ENCODE measurements at places on chromosomes 7 and 10.

DNA sequence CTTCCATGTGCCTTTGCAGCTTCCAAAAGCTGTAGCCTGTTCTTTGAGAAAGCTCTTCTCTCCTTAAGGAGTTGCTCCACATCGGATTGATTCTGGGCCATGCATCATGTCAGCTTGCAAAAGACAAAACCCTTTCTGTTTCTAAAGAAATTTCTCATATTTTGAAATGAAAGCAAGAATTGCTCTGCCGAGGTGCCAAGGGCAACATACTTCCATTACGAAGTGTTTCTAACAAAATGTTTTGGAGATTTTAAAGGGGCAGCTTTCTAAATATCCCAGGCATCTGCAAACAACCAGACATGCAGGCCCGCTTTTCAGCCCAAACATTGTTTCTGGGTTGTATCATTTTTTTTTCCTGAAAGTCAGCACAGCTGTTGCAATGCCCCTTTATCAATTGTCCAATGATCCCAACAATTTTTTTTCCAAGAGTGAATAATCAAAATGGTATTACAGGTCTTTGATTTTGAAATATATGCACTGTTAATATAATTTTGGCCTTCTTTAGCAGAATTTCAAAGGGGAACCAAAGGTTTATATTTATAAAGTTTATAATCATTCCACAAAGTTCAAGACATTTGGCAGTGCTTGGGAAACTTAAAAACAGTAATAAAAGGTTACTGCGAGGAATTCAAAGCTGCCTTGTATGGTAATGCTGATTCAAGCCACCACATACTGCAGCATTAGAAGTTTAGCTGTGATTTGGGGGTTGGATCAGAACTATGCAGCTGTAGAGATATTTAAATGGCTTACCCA, 61.0 kb downstream of the TES start:
- no peak for DNase-seq

GRCh38 chr10:114584419-114584818, 73.7 kb downstream of the ABLIM1 start:
- DNase-seq = no peak

GRCh38 chr10:130079614-130080460, 30.8 kb downstream of the C10orf143 start:
- no peak for DNase-seq

DNA sequence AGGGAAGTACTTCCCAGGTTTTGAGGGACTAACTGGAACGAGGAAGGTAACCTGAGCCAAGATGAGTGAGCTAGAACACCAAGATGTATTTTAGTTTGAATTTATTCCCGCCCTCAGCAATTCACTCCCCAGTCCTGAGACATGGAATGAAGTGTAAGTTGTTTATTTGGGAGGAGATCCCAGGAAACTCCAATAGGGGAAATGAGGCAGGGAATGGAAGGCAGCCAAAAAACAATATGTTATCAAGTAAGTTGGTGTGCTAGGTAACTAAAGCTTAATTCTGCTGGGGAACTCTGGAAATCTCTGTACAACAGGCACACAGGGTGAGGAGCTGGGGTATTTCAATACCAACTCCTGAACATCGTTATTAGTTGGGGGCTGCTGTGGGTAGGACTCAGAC, 189.7 kb upstream of the HDAC9 start:
- no peak for DNase-seq

GRCh38 chr10:26215396-26215934, 1.1 kb upstream of the GAD2 start:
- DNase-seq = no peak

GRCh38 chr10:78972160-78972946, 96.4 kb upstream of the ZMIZ1 start:
- peak; percentile 31 for DNase-seq

DNA sequence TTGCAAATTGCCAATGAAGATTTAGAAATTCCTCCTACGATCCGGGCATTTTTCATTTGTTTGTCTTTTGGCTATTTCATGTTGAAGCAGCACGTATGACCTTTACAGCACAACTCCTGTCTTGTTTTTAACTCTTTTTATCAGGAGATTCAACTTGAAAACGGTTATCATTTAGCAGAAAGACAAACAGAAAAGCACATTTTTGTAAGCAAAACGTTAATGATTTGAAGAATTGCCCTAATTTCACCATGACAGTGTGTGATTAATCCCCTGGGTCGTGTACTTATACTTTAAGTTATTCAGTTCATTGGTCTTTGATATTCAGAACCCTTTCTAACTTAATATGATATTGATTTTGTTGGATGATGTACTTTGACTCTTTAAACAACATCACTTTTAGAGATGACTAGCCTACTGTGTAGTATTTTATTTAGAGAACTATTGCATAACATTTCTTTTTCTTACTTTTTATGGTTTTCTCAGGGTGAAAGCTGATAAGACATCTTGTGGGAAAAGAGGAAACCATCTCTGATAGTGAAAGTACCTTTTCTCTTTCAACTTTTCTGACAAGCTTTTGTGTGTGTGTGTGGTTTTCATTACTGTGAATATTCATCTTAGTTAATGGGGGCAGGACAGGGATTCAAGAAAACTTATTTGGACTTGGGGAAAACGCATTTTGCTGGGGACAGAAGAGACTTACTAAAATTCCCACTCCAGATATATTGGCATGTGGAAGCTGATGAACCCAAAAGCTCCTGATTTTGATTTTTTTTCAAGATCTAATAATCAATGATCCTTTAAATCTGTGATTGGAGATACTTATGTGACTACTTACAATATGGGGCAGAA, 8.1 kb downstream of the HHEX start:
- DNase-seq = no peak

- no peak for DNase-seq
These were observed 43.8 kb downstream of the EXOC6 start for GRCh38 chr10:92891885-92892690.

DNA sequence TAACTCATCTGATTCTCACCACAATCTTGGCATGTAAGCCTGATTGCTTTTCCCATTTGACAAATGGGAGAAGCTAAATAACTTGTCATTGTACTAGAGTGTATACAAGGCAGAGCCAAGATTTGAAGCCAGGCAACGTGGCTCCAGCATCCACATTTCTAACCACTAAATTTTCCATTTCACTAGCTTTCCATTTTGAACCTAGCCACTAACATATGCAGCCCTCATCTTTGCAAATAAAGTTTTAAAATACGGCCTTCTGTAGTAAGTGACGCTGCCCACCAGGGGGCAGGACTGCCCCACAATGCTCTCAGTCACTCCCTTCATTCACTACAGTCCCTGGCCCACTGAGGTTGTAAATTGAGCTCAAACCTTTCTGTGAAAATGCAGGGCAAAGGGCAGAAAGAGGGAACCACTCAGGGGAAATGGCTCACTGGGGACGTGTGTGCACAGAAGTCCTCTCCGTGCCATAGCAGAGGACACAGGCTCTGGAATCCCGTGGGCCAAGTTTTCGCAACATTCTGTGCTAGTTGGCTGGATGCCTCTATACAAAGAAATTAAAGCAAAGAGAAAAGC, 315.7 kb downstream of the TNS3 start:
- DNase-seq = no peak

- DNase-seq = no peak
These were observed 50.6 kb downstream of the IRF5 start for GRCh38 chr7:128988372-128988771.

DNA sequence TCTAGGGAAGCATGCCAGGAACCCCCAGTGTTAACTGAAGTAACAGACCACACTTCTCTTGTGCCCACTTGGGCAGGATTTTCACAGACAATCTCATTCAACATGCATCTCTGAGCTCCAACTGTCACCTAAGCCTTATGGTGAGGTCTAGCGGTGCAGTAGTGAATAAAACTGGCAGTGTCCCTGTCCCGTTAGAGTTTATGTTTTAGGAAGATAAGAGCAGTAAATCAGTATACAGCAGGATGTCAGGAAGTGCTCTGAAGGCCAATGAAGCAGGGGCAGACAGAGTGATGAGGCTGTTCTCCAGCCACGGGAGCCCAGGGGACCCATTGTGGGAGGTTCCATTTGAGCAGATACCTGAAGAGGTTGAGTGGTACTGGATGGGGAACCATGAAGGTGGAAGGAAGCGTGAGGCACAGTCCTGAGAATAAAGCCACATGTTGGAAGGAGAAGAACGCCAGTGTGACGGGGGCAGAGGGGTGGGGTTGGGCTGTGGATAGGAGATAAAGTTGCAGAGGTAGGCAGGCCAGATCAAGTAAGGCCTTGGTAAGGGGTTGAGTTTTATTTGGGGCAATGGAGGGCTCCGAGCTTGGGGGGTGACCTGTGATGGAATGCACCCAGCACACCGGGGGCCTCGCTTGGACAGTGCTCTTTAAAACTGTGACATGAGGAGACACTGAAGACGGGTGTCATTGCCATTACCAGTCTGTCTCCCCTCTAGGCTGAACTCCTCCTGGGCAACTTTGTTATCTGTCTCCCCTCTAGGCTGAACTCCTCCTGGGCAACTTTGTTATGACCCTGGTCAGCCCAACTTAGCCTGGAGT, 6.6 kb downstream of the GDF10 start:
- DNase-seq = no peak

DNA sequence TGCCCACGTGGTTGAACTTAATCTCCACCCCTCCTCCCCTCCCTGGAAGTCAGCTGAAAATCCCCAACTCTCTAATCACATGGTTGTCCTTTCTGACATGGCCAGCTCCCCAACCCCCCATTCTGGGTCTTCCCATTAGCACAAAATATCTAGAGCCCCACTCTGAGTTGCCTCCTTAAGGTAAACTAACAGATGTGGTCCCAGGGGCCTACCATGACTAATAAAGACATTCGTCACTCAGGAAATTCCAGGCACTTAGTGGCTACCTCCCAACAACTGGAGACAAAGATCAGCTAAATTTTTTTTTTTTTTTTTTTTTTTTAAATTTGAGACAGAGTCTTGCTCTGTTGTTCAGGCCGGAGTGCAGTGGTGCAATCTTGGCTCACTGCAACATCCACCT, 21.1 kb downstream of the CCDC126 start:
- no peak for DNase-seq

DNA sequence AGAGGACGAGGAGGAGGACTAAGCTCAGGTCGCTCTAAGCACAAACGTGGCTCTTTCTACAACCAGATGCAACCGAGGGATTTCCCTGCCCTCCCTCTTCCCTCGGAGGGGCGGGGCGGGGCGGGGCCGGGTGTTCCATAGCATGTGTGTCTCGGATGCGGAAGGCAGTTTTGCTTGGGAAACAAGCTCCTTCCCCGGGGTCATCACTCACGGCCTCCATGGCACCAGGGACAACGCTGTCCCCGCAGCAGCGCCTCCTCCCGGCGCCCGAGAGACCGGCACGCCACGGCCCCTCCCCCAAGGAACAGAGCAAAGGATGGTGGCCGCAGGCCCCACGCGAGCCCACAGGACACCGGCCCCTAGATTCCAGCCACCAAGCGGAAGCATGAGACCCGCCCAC, 110.5 kb downstream of the PAXIP1 start:
- no peak for DNase-seq

DNA sequence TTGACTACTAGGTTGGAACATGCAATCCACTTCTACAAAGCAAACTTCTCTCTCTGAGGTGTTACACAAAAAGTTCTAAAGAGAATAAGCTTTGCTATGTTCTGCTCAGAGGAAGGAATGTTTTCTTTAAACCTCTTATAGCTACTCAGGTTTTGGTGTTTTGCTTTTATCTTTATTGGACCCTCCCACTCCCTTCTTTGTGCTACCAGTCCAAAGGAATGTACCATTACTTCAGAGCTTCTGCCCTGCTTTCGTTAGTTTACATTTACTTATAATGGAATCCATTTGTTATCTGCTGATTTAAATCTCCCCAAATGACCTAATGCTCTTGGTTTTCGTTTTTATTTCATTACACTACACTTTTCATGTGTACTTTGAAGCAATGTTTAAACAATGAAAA, 154.9 kb downstream of the ATE1 start:
- no peak for DNase-seq

DNA sequence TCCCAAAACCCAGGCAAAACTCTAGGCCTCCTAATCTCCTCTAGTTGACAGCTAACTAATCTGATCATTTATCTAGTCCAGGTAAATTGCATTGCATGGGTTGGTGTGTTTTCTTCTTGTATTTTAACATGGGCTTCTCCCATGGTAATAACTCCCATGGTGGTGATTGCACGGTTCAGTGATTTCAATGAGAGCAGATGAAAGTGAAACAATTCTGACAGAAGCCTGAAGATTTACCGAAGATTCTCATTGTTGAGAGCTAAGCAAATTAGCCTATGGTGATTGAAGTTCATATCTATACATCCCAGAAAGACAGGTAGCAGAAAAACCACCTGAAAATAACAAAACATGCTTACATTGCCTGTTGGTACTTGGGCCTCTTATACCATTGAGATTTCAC, 26.6 kb upstream of the LIPN start:
- no peak for DNase-seq

GRCh38 chr10:110221721-110222261, 14.4 kb downstream of the MXI1 start:
- DNase-seq = peak; percentile 42

- DNase-seq = no peak
These were observed 27.1 kb downstream of the OGDH start for GRCh38 chr7:44633254-44634186.

- no peak for DNase-seq
These were observed 329.6 kb downstream of the GALNT17 start for GRCh38 chr7:71461572-71461971.

DNA sequence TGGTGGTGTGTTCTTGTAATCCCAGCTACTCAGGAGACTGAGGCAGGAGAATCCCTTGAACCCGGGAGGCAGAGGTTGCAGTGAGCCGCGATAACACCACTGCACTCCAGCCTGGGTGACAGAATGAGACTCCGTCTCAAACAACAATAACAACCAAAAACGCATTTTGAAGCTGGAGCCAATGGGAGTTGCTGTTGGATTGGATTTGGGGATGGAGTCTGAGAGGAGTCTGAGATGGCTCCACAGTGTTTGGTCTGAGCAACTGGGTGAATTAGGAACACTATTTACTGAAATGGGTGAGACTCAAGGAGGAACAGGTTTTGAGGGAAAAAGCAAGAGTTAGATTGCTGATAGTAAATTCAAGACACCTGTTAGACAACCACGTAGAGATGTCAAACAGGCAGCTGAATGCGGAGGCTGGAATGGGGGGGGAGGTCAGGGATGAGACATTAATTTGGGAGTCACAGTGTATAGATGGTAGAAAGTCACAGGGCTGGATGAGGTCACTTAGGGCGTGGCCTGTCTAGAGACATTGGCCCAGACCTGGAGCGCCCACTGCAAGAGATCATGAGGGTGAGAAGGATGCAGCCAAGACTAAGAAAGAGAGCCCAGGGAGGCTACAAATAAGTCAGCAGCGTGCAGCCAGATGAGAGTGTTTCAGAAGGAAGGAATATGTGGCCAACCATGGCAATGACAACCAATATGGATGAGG, 56.4 kb downstream of the CYCS start:
- no peak for DNase-seq

DNA sequence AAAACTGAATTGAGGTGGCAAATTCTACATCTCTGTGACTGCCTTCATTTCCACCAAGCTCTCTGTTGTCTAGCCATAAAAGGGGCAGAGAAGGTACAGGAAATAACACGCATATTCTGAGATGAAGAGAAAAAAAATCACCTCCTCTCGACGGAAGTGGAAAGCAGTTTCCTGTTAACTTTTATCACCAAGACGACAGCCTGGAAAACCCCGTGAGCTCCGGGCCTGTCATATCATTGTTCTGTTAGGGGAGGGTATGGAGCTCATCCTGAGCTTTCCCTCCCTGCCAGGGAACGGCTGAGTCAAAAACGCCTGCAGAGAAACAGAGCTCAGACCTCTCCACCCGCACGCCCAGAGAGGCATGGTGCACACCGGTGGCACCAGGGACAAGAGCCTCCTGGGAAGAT, 200.3 kb downstream of the PRPF18 start:
- DNase-seq = no peak

Data from omental fat pad (tissue), 4 donors.